ENCODE measurements at places on chromosomes 5 and 9.

DNA sequence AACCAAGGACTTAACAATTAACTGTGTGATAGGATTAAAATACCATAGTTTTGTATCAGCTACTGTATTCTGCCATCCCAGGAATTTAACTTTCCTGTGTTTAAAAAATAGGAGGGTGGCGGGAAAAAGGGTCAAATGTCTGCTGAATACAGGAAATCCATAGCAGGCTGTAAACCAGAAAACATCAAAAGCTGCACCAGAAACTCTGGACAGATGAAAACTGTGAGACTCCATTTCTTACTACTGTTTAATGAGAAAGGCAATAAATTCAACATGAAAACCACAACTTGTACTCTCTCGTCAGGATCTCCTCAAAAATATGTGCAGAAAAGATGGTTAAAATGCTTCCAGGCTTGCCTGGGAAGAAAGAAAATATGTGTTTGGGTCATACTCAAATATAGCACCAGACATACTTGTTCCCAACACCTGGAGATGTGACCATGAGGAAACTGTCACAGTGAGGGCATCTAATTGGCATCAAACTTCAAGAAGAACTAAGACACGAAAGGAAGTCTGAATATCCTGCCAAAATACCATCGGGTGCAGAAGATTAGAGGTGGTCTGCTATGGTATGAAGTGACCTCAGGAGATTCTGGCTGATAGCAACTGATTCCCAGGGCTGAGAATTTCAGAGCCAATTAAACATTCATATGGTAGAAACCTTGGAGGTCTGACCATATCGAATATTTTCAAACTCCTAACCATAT, 164.7 kb upstream of the TARS1 start:
- no peaks in the 10 kb centered on the region for H3K27me3 ChIP-seq
- no peaks in the 10 kb centered on the region for H3K36me3 ChIP-seq
- H3K4me1 ChIP-seq, result peaks cover 1% of the 10 kb centered on the region
- H3K4me3 ChIP-seq, result no peak overlapping the region
- peak; percentile 28 for DNase-seq

DNA sequence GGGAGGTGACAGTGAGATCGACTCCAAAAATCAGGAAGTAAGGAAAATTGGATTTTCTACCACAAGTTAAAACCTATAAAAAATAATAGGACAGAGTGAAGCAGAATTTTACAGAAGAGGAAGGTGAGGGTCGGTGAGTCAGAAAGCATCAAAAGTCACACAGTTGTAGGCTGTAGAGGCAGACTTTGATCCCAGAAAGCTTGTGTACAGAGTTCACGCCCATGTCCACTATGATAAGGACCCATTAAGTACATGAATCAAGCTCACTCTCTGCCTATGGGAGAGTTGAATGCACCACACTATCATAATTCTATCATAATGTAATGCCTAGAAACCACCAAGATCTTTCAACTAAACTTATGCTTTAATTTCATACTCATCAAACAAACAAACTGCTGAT, 291.2 kb downstream of the PRELID2 start:
- peaks cover 2% of the 10 kb centered on the region for H3K4me1 ChIP-seq
- no peaks in the 10 kb centered on the region for H3K36me3 ChIP-seq
- no peak overlapping the region for H3K4me3 ChIP-seq
- DNase-seq, result no peak
- H3K27me3 ChIP-seq, result no peaks in the 10 kb centered on the region
- H3K27ac ChIP-seq, result no peak overlapping the region

- peaks cover 7% of the 10 kb centered on the region for H3K27me3 ChIP-seq
- no peak overlapping the region for H3K4me3 ChIP-seq
- no peaks in the 10 kb centered on the region for H3K4me1 ChIP-seq
- no peaks in the 10 kb centered on the region for H3K36me3 ChIP-seq
Measured at GRCh38 chr5:60382716-60383115, 317.2 kb downstream of the DEPDC1B start.

DNA sequence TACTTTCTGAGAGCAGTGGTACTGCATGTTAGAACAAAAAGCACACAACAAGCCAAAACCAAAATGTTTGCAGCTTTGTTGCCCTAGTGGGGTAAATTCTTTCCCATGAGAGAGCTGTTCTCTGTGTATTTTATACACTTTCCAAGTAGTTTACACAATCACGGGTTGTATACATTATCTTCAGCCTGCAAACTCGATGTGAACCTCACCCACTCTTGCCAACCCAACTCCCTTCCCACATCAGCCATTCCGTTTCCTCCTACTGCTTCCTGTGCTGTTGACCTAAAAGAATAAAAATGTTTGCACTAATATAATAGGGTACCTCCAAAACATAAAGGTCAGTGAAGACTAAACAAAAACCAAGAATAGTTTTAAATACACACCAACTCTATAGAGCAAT, 47.0 kb downstream of the IQGAP2 start:
- no peak overlapping the region for H3K4me3 ChIP-seq
- no peak overlapping the region for H3K27ac ChIP-seq
- DNase-seq, result peak; percentile 50
- peaks cover 25% of the 10 kb centered on the region for H3K27me3 ChIP-seq
- H3K36me3 ChIP-seq, result no peaks in the 10 kb centered on the region

- H3K4me3 ChIP-seq, result no peak overlapping the region
- no peaks in the 10 kb centered on the region for H3K27me3 ChIP-seq
- no peak overlapping the region for H3K27ac ChIP-seq
- no peaks in the 10 kb centered on the region for H3K36me3 ChIP-seq
- no peak for DNase-seq
- no peaks in the 10 kb centered on the region for H3K4me1 ChIP-seq
Measured at GRCh38 chr9:74304598-74304997, 192.5 kb upstream of the RORB start.

All from mesenchymal stem cell (in vitro differentiated cells and primary cell).